CD4-positive, alpha-beta T cell treated with Interferon gamma for 1 hour (primary cell): ENCODE measurements at places on chromosomes 6 and 20.

DNA sequence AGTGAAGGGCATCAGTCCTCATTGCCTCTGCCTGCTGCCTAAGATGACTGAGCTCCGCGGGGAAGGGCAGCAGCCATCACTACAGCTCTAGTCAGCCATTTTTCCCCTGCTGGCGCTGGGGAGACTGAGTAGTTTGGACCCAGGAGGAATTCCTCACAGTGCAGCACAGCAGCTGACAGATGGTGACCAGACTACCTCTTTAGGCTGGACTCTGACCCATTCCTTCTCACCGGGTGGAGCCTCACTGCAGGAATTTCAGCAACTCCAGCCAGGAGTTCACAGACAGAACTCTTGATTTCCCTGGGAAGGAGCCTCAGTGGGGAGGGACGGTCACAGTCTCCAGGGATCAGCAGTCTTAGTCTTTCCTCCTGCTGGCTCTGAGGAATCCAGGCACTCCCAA lies 492.0 kb upstream of the MMS22L start:
- DNase-seq = no peak

GRCh38 chr20:44180814-44181213 lies 6.2 kb downstream of the JPH2 start:
- DNase-seq = no peak

- no peak for DNase-seq
Observed at GRCh38 chr6:16993396-16993795, 108.5 kb upstream of the STMND1 start.

DNA sequence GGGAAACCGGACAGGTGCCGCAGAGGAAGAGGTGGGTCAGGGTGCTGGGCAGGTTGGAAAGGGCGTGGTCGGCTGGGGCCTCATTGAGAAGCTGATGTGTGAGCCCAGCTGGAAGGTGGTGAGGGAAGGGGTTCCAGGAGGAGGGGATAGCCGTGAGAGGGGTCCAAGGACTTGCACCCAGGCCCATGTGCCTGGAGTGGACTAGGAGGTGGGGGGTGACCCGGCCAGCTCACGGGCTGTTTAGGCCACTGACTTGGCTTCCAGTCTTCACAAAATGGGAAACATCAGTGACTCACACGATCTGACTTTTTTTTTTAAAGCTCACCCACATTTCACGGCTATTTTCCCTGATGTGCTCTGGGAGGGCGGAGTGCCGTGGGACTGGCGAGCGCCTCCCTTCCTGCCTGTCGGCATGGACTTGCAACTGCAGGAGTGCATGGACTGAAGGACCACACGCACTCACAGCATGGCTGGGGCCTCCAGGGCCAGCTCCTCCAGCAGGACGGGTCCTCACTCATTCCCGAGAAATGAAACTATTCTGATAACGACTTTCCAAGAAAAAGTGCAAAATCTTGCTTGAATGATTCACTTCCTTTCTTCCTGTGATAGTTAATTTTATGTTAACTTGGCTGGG lies 13.5 kb upstream of the PDE10A start:
- DNase-seq = no peak

DNA sequence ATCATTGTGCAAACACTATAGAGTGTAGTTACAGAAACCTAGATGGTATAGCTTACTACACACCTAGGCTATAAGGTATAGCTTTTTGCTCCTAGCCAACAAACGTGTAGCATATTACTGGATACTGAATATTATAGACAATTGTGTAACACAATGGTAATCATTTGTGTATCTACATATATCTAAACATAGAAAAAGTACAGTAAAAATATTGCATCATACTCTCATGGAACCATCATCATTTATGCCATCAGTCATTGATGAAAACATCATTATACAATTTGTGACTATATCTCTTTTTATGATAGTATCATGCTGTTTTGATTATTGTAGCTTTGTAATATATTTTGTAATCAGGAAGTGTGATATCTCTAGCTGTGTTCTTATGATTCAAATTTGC lies 21.0 kb upstream of the HCRTR2 start:
- DNase-seq = no peak

GRCh38 chr6:16901782-16902181 lies 140.5 kb upstream of the ATXN1 start:
- DNase-seq = no peak

DNA sequence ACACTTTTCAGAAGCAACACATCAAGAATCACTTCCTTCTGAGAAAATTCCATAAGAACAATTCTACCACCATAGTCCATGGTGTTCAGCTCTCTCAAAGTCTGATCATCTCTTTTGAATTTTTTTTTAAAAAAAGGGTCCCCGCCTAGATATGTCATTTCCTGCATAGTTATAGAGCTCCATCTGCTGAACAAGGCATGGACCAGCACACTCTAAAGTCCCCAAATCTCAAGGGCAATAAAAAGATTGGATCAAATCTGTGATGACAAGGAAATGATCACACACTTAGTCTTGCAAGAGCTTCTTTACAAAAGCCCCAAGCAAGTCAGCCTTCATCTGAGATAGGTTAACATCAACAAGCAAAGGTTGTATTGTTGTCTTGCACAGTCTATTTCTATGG lies 100.7 kb upstream of the STMND1 start:
- no peak for DNase-seq

DNA sequence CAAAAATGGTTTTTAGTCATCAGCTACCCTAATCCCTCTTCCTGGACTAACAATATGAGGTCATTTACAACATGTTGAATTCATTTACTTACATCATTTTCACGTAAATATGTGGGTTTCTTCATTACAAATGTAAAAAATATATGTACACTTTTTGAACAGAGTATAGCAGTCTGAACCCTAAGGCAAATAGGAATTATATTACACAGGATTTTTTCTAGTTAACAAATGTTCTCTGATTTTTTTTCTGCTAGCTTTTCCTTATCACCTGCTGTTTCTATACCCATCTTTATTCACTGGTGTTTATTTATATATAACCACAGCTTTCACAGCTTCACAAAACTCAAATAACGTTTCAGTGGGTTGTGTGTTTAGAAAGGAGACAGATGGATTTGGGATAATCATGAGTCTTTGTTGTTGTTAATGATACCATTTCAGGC lies 21.0 kb upstream of the CD2AP start:
- DNase-seq = no peak
